ENCODE measurements at places on chromosomes 6 and 20.

GRCh38 chr6:64789476-64789875 lies 917.5 kb downstream of the EYS start:
- H3K4me3 ChIP-seq: no peak overlapping the region
- H3K27me3 ChIP-seq: no peaks in the 10 kb centered on the region
- no peak for DNase-seq
- no peaks in the 10 kb centered on the region for H3K4me1 ChIP-seq
- H3K36me3 ChIP-seq: no peaks in the 10 kb centered on the region

DNA sequence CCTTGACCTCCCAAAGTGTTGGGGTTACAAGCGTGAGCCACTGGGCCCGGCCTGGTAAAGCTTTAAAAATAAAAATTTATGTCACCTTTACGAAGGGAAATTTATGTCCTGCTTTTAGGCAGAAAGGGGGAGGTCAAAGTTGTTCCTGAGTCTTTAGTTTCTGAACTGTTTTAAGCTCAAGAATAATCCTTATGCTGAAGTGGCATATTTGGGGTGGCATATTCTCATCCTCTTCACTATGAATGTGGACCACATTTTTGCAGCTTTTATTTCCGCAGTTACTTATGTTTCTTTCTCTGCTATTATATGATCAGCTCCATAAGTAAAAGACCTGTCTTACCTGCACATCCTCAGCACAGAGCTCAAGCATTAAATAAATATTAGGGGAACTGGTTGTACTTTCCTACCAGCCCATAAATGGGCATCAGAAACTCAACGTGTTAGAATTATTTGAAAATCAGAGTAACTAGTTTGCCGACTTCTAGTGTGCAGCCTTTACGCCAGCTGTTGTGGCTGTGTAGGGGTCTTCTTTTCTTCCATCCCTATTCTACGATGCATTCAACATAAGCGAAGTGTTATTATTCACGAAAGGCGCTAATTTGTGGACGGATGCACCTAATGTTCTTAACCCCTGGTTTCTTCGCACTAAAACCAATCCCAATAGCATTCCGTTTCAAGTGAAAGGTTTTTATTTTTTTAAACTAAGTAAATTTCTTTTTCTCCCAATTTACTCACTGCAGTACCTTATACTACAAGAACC lies 867 bp upstream of the AKAP7 start:
- H3K27me3 ChIP-seq: peaks cover 18% of the 10 kb centered on the region
- peak overlapping the region; percentile 84 for H3K4me3 ChIP-seq
- H3K27ac ChIP-seq: no peak overlapping the region
- no peak for DNase-seq
- H3K4me1 ChIP-seq: peaks cover 14% of the 10 kb centered on the region

- no peak overlapping the region for H3K4me3 ChIP-seq
- peaks cover 74% of the 10 kb centered on the region for H3K27me3 ChIP-seq
- H3K36me3 ChIP-seq: no peaks in the 10 kb centered on the region
- H3K27ac ChIP-seq: no peak overlapping the region
Observed at GRCh38 chr20:46897328-46897880, 2.8 kb downstream of the EYA2 start.

- peaks cover 13% of the 10 kb centered on the region for H3K4me1 ChIP-seq
- no peaks in the 10 kb centered on the region for H3K36me3 ChIP-seq
- H3K27me3 ChIP-seq: peaks cover 21% of the 10 kb centered on the region
- no peak for DNase-seq
- no peak overlapping the region for H3K27ac ChIP-seq
Observed at GRCh38 chr6:154352898-154353585, 3.6 kb downstream of the IPCEF1 start.

DNA sequence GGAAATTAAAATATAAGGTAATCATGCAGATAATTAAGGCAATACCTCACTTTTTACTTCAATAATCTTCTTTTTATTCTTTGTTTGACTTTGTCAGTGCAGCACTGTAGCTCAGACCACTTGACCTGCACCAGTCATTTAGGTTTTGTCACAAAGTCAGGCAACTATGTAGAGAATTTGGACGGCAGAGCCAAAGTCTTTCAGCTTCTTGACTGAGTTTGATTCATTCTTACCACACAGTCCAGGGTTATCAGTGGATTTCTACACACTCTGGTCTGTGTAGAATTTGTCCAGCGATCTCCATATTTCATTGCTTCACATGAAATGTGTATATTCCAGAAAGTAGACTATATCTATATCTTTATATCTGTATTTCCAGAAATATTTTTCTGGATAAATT lies 107.3 kb downstream of the TFAP2B start:
- DNase-seq: no peak
- no peaks in the 10 kb centered on the region for H3K36me3 ChIP-seq
- no peaks in the 10 kb centered on the region for H3K4me1 ChIP-seq
- H3K4me3 ChIP-seq: no peak overlapping the region
- no peaks in the 10 kb centered on the region for H3K27me3 ChIP-seq
- no peak overlapping the region for H3K27ac ChIP-seq

- H3K4me1 ChIP-seq: no peaks in the 10 kb centered on the region
- no peak overlapping the region for H3K4me3 ChIP-seq
- no peak for DNase-seq
- no peak overlapping the region for H3K27ac ChIP-seq
Observed at GRCh38 chr20:48846516-48847492, 19.0 kb upstream of the PREX1 start.
